Posterior vena cava (tissue), 2 donors: ENCODE measurements at places on chromosomes 3 and 15. TPM values are rescaled to one million over a fixed set of nuclear protein-coding genes. Genes with fewer than 3 reads are reported as not detected.

The IP6K2 gene
- total RNA-seq = 24.6 TPM

The RBP2 gene
- not detected for total RNA-seq

The WWTR1 gene
- 177 TPM for total RNA-seq

DNA sequence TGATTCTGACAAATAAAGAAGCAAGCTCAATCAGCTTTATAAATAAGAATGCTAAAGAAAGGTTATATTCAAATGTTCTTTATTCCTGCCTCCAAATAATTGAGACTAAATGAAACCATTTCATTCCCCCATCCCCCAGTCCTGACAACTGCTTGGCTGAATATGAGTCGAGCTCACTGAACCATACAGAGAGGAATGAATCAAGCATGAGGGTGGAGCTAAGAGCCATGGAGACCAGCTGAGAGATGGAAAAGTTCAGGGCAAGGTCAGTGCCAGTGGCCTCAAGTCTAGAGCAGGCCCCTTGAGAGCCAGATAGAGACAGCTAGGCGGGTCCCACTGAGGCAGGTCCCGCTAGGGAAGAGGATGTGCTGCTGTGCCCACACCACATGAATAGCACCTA lies 188.7 kb upstream of the EIF1B start:
- DNase-seq = no peak

- no peak for DNase-seq
Observed at GRCh38 chr15:74768099-74768770, 13.6 kb upstream of the CSK start.

GRCh38 chr15:40618906-40619305 lies 24.9 kb downstream of the KNL1 start:
- no peak for DNase-seq

DNA sequence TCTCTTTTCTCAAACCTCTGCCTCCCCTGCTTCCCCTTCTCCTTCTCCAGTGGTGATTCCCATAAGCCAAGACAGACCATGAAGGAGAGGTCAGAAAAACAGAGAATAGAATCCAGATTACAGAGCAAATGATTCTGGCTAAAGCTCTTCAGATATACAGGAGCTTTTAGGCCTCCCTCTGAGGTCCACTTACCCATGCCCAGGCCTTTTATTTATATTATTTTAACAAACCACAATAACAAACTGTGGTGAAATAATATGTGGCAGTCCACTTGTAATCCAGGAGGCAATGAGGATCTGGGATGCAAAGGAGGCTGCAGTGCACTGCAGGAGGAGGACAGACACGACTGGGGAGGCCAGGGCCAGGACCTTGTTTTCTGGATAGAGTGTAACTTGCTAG lies 104.1 kb downstream of the STAC start:
- DNase-seq = no peak

- no peak for DNase-seq
Observed at GRCh38 chr3:151593928-151594327, 133.1 kb upstream of the IGSF10 start.

GRCh38 chr15:80242132-80242769 lies 9.8 kb downstream of the CTXND1 start:
- DNase-seq = no peak

DNA sequence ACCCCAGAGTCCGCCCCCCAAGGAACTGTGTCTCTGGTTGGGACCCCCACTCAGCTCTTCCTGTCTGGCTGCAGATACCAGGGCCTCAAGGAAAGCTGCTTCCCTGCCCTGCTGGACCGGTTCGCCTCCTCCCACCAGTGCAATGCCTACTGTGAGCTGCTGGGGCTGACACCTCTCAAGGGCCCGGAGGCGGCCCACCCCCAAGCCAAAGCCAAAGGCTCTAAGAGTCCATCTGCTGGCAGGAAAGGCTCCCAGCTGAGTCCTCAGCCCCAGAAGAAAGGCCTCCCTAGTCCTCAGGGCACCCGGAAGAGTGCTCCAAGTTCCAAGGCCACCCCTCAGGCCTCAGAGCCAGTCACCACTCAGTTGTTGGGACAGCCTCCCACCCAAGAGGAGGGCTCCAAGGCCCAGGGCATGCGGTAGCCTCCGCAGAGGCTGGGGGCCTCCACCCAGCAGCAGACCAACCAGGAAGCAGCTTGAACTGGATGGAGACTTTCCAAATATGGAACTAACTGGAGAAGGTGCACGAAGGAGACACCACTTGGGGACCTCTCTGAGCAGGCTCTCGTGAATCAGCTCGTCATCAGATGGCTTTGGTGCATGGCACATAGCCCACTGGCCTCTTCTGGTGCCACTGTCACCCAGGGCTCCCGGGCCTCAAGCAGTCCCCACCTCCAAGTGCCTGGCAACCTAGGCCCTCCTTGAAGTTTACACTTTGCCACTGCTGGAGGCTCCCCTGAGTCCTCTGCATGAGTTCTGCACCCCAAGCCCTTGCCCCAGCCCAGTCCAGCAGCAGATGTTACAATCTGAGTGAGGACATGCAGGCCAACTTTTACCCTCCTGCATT lies 16.2 kb upstream of the SLC28A1 start:
- no peak for DNase-seq
